ENCODE measurements at places on chromosomes 12 and 14. TPM values are rescaled to one million over a fixed set of nuclear protein-coding genes. Genes with fewer than 3 reads are reported as not detected.

AREL1 gene
- 7.8 TPM for polyA plus RNA-seq

GRCh38 chr12:54196396-54196795 lies 7.6 kb upstream of the SMUG1 start:
- no peak for DNase-seq
- no peaks in the 10 kb centered on the region for H3K4me1 ChIP-seq
- no peaks in the 10 kb centered on the region for H3K36me3 ChIP-seq
- H3K27ac ChIP-seq: no peak overlapping the region

C12orf56 gene
- not detected for polyA plus RNA-seq

DNA sequence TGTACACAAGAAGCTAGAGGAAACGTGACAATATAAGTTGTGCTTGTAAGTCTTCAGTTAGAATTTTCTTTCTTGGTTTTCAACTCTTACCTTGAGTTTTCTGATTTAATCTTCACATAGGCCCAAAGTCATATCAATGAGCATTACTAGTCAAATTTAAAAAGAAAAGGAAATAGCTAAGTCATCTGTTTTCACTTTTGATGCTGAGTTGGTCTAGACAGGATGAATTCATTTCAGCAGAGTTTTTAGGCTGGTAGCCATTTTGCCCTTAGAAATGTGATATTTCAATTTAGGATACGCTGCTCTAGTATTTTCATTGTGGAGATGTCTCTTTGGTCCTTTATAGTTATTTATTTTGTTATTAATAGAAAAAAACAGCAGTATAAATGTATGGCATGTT lies 44.6 kb upstream of the KRAS start:
- no peaks in the 10 kb centered on the region for H3K27me3 ChIP-seq
- no peaks in the 10 kb centered on the region for H3K36me3 ChIP-seq
- H3K27ac ChIP-seq: no peak overlapping the region
- no peak for DNase-seq

GRCh38 chr14:77286576-77286975 lies 15.6 kb upstream of the NGB start:
- H3K27ac ChIP-seq: no peak overlapping the region
- H3K4me3 ChIP-seq: no peak overlapping the region
- DNase-seq: no peak
- H3K4me1 ChIP-seq: no peaks in the 10 kb centered on the region

- peaks cover 15% of the 10 kb centered on the region for H3K4me1 ChIP-seq
- H3K4me3 ChIP-seq: no peak overlapping the region
- H3K27me3 ChIP-seq: peaks cover 15% of the 10 kb centered on the region
- DNase-seq: no peak
These were observed 6.1 kb upstream of the ASIC1 start for GRCh38 chr12:50051101-50051806.

GRCh38 chr12:27504507-27504906 lies 19.5 kb upstream of the PPFIBP1 start:
- DNase-seq: no peak
- H3K4me1 ChIP-seq: peaks cover 13% of the 10 kb centered on the region
- H3K27ac ChIP-seq: peak overlapping the region; percentile 60
- H3K36me3 ChIP-seq: no peaks in the 10 kb centered on the region
